ENCODE measurements at places on chromosomes 16 and 17. TPM values are rescaled to one million over a fixed set of nuclear protein-coding genes. Genes with fewer than 3 reads are reported as not detected.

Gene OR4D1
- 0.14 TPM for total RNA-seq

Gene SPOP
- total RNA-seq, result 57.7 TPM

Gene MAF
- total RNA-seq, result 0.54 TPM

Gene GPS1
- 94.2 TPM for total RNA-seq

Gene EFNB3
- total RNA-seq, result not detected

Gene PLK1
- 97.8 TPM for total RNA-seq

- H3K4me1 ChIP-seq, result no peaks in the 10 kb centered on the region
- no peak overlapping the region for H3K4me3 ChIP-seq
- H3K36me3 ChIP-seq, result peaks cover 39% of the 10 kb centered on the region
- H3K27me3 ChIP-seq, result no peaks in the 10 kb centered on the region
Observed at GRCh38 chr16:68869492-68870088, 26.3 kb downstream of the TANGO6 start.

- no peaks in the 10 kb centered on the region for H3K36me3 ChIP-seq
- no peaks in the 10 kb centered on the region for H3K27me3 ChIP-seq
- H3K4me1 ChIP-seq, result no peaks in the 10 kb centered on the region
- H3K27ac ChIP-seq, result no peak overlapping the region
- no peak overlapping the region for H3K4me3 ChIP-seq
Observed at GRCh38 chr16:50861451-50861850, 119.6 kb downstream of the CYLD start.

DNA sequence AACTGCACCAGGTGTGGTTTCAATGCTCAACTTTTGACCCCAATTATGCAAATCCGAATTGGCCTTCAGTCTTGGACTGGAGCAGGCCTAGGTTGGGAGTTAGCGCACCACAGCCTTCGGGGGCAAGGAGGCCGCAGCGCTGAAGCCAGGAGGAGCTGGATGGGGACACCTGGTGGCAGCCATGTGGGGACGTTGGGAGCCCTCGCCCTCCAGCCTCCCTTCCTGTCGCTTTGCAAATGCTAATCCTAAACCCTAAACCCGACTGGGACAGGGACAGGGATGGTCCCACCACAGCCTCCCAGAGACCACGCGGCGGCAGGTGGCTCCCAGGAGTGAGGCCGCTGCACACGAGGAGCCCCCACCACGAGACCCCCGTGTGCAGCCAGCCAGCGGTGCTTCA lies 58.7 kb downstream of the KLHDC4 start:
- H3K27me3 ChIP-seq, result no peaks in the 10 kb centered on the region
- H3K4me1 ChIP-seq, result peaks cover 15% of the 10 kb centered on the region
- H3K27ac ChIP-seq, result no peak overlapping the region
- H3K36me3 ChIP-seq, result peaks cover 20% of the 10 kb centered on the region

DNA sequence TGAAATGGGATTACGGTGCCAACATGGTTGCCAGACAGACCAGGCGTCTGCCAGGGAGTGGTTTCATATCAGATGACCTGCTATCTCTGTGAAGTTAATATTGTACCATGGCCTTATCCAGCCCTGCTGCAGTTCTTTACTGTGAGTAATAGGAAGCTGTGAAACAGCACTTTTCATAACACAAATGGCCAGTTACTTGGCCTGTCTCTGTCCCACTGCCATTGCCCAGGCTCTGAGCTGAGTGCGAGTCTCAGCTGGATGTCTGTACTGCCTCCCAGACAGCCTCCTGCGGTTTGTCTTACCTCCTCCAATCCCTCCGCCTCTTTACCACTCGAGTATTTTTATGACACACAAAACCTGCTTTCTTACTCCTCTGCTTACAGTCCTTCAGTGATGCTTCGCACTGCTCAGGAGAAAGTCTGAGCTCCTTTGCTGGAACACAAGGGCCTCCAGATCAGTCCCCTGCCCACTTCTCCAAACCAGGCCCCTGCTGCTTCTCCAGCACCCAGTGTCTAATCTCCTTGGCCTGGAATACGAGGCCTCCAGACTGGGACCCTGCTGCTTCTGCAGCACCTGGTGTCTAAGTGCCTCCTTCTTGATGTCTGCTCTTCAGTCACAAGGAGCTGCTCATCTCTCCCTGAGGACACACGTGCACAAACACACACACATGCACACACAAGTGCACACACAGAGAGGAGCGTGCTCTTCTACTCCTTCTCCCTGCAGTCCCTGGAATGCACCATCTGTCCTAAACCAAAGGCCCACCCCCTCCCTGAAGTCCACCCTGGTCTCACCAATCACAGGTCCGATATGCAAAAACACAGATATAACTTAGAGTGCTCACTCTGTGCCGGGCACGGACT lies 17.1 kb upstream of the RHOT1 start:
- peaks cover 10% of the 10 kb centered on the region for H3K36me3 ChIP-seq
- H3K4me3 ChIP-seq, result no peak overlapping the region
- DNase-seq, result no peak
- H3K27me3 ChIP-seq, result no peaks in the 10 kb centered on the region
- peak overlapping the region; percentile 32 for H3K27ac ChIP-seq
- H3K4me1 ChIP-seq, result peaks cover 15% of the 10 kb centered on the region

DNA sequence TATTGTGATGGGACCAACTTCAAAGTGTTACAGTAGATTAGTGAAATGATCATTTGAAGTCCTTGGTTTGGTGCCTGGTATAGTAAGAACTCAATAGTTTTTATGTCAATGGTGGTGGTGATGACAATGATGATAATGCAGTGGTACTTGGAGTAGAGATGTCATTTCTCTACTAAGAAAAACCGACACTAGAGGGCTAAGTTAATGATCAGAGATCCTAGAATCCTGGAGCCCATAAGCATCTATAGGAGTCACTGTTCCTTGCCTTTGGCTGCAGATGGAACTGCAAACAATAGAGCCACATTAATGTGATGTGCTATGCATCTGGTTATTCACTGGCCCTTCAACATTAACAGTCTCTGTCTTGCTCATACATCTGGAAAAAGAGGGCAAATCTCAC lies 103.8 kb downstream of the ANKFN1 start:
- no peaks in the 10 kb centered on the region for H3K27me3 ChIP-seq
- peaks cover 2% of the 10 kb centered on the region for H3K4me1 ChIP-seq
- H3K36me3 ChIP-seq, result no peaks in the 10 kb centered on the region
- no peak for DNase-seq
- no peak overlapping the region for H3K27ac ChIP-seq

DNA sequence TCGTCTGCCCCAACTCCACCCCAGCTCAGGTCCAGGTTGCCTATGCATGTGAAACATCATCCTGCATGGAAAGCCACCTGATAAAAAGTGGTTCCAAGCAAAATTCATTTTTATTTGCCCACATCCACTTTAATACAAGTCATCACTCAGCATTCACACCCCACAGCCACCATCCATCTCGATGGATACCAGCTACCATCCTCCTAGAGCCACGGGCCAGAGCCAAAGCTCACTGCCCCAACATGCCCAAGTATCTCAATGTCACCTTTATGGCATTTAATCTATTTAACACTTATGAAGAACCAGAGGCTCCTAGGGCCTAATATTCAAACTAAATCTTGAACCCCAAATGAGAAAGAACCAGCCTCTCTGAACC lies 70.5 kb downstream of the COPRS start:
- peaks cover 5% of the 10 kb centered on the region for H3K4me1 ChIP-seq
- peaks cover 6% of the 10 kb centered on the region for H3K27me3 ChIP-seq
- no peak for DNase-seq
- no peak overlapping the region for H3K27ac ChIP-seq
- no peaks in the 10 kb centered on the region for H3K36me3 ChIP-seq
- H3K4me3 ChIP-seq, result no peak overlapping the region

- H3K27ac ChIP-seq, result no peak overlapping the region
- DNase-seq, result no peak
- no peaks in the 10 kb centered on the region for H3K36me3 ChIP-seq
- no peaks in the 10 kb centered on the region for H3K27me3 ChIP-seq
Observed at GRCh38 chr17:11506635-11507034, 91.6 kb upstream of the DNAH9 start.

DNA sequence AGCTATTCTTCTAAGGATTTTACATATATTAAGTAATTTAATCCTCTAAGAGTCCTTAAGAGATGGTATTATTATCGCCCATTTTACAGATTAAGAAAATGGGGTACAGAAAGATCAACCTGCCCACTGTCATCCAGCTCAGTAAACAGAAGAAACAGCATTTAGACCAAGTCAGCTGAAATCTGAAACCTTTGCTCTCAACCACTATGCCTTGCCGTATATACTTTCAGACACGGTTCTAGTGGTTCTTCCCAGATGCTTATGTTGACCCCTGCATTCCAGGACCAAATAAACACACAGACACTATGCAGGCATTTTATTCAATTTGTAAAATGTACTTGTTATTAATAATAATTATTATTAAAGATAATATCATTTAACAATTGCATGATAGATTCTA lies 854.8 kb downstream of the KCNJ2 start:
- no peak overlapping the region for H3K27ac ChIP-seq
- no peak overlapping the region for H3K4me3 ChIP-seq
- DNase-seq, result no peak
- no peaks in the 10 kb centered on the region for H3K36me3 ChIP-seq

DNA sequence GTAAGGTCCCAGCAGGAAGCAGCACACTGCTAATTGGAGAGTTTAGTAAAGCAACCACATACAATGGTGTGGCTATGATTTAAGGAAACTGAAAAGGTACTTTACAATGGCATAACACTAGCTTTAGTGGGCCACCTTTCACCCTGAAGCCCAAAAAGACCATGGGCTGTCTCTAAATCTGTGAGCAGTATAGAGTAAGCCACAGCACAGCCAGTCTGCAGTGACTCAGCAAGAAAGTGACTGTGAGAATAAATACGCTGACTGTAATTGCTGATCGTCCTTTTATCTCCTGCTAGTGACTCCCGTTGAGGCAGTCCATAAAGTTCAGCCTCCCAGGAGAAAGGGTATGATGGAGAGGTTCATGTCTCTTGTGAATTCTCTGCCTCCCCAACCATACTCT lies 679.8 kb upstream of the KIF2B start:
- no peak overlapping the region for H3K4me3 ChIP-seq
- H3K36me3 ChIP-seq, result no peaks in the 10 kb centered on the region
- DNase-seq, result no peak
- H3K27ac ChIP-seq, result no peak overlapping the region
- no peaks in the 10 kb centered on the region for H3K27me3 ChIP-seq

DNA sequence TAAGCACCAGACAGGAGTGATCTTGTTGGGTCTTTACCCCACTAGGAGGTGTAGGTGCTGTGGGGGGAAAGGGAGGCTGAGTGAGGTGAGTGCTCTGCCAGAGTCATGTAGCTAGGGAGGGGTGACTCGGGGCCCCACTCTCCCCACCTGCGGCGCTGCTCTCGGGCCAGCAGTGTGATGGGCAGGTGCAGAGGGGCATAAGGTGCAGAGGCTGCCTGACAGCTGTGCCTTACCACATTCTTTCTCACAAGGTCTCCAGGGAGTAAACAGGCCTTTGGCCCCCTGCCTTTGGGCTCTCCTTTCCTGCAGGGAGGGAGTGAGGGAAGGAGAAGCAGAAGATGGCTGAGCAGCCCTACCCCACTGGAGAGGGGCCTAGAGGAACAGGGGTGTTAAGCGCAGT lies 4.5 kb upstream of the CNP start:
- H3K4me3 ChIP-seq, result no peak overlapping the region
- no peaks in the 10 kb centered on the region for H3K27me3 ChIP-seq
- no peaks in the 10 kb centered on the region for H3K36me3 ChIP-seq
- DNase-seq, result no peak
- H3K4me1 ChIP-seq, result peaks cover 10% of the 10 kb centered on the region
- no peak overlapping the region for H3K27ac ChIP-seq

GRCh38 chr16:4338712-4339299 lies 12.3 kb downstream of the PAM16 start:
- peaks cover under 1% of the 10 kb centered on the region for H3K36me3 ChIP-seq
- peaks cover 2% of the 10 kb centered on the region for H3K4me1 ChIP-seq
- H3K4me3 ChIP-seq, result no peak overlapping the region

GRCh38 chr16:66265048-66265415 lies 101.5 kb upstream of the CDH5 start:
- peaks cover 5% of the 10 kb centered on the region for H3K4me1 ChIP-seq
- H3K27me3 ChIP-seq, result peaks cover 43% of the 10 kb centered on the region
- no peak for DNase-seq
- no peak overlapping the region for H3K27ac ChIP-seq

- H3K4me1 ChIP-seq, result peaks cover 16% of the 10 kb centered on the region
- peak overlapping the region; percentile 98 for H3K4me3 ChIP-seq
- no peak for DNase-seq
- H3K27me3 ChIP-seq, result no peaks in the 10 kb centered on the region
- peak overlapping the region; percentile 96 for H3K27ac ChIP-seq
Observed at GRCh38 chr17:73091770-73092522, 542 bp downstream of the SLC39A11 start.

GRCh38 chr16:72149676-72150464 lies 22.1 kb downstream of the PMFBP1 start:
- H3K36me3 ChIP-seq, result peaks cover 1% of the 10 kb centered on the region
- H3K27ac ChIP-seq, result no peak overlapping the region
- no peaks in the 10 kb centered on the region for H3K27me3 ChIP-seq
- H3K4me3 ChIP-seq, result no peak overlapping the region
- DNase-seq, result no peak
- H3K4me1 ChIP-seq, result peaks cover 2% of the 10 kb centered on the region

- DNase-seq, result no peak
- no peaks in the 10 kb centered on the region for H3K27me3 ChIP-seq
- H3K27ac ChIP-seq, result no peak overlapping the region
- no peak overlapping the region for H3K4me3 ChIP-seq
Observed at GRCh38 chr17:57530508-57530907, 214.6 kb downstream of the CCDC182 start.

DNA sequence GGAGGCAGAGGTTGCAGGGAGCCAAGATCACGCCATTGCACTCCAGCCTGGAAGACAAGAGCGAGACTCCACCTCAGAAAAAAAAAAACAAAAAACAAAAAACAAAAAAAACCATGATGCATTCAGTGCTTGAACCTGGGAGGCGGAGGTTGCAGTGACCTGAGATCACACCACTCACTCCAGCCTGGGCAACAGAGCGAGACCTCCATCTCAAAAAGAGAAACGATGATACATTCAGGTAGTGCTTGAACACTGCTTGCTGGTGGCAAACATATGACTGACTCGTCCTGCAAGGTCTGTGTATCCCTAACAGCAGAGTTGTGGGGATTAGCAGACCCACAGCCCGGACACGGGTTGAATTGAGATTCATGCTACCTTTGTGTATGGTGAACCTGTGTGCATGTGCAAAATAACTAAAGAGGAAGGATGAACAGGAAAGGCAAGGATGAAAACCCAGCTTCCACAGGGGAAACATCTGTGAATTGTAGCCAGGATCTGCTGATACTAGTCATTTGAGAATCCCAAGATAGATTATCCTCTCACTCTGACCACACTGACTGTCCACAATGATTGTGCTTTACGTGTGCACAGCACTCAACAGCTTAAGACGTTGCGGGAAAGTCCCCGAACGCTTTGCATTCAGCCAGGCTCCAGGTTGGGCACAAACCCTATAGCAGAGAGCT lies 52.4 kb upstream of the MRPS23 start:
- H3K27me3 ChIP-seq, result peaks cover 4% of the 10 kb centered on the region
- H3K36me3 ChIP-seq, result no peaks in the 10 kb centered on the region
- H3K4me3 ChIP-seq, result no peak overlapping the region
- no peak overlapping the region for H3K27ac ChIP-seq
- H3K4me1 ChIP-seq, result peaks cover 3% of the 10 kb centered on the region
- DNase-seq, result no peak
